ENCODE measurements at places on chromosomes 6 and 20.

DNA sequence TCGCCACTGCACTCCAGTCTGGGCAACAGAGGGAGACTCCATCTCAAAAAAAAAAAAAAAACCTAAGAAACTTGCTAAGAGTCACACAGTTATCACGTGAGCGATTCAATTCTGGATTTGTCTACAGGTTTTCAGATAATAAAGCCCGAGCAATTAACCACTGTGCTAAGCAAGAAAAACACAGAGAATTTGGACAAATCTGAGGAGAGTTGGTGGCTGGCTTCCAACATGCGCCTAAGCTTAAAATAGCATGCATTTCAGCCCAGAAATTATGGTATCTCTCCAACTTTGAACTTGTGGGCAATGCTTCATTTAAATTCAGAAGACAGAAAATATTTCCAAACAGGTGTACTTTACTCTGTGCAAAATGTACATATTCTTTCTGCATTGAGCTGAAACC is 232.9 kb downstream of the TSHZ2 start:
- DNase-seq, result no peak

- DNase-seq, result no peak
Measured at GRCh38 chr6:48183178-48183577, 72.2 kb upstream of the PTCHD4 start.

DNA sequence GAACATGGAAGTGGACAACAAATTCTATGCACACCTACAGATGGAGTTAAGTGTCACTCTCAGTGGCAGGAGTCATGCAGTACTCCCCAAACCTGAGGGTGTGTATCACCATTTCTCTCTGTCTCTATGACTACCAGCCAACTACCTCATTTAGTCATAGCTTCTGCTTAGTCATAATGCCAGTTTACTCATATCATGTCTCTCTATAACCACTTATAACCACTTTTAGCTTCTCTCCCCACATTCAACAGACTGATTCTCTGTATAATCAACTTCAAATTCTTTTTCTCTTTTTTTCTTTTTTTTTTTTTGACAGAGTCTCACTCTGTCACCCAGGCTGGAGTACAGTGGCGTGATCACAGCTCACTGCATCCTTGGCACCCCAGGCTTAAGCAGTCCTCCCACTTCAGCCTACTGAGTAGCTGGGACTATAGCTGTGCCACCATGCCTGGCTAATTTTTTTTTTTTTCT is 13.8 kb upstream of the GTF3C6 start:
- DNase-seq, result no peak

- no peak for DNase-seq
Measured at GRCh38 chr6:90294614-90294988, 2.0 kb downstream of the BACH2 start.

- DNase-seq, result no peak
Measured at GRCh38 chr20:60096166-60096565, 137.9 kb downstream of the CDH26 start.

GRCh38 chr20:36823121-36823520 is 49.6 kb upstream of the DSN1 start:
- no peak for DNase-seq

DNA sequence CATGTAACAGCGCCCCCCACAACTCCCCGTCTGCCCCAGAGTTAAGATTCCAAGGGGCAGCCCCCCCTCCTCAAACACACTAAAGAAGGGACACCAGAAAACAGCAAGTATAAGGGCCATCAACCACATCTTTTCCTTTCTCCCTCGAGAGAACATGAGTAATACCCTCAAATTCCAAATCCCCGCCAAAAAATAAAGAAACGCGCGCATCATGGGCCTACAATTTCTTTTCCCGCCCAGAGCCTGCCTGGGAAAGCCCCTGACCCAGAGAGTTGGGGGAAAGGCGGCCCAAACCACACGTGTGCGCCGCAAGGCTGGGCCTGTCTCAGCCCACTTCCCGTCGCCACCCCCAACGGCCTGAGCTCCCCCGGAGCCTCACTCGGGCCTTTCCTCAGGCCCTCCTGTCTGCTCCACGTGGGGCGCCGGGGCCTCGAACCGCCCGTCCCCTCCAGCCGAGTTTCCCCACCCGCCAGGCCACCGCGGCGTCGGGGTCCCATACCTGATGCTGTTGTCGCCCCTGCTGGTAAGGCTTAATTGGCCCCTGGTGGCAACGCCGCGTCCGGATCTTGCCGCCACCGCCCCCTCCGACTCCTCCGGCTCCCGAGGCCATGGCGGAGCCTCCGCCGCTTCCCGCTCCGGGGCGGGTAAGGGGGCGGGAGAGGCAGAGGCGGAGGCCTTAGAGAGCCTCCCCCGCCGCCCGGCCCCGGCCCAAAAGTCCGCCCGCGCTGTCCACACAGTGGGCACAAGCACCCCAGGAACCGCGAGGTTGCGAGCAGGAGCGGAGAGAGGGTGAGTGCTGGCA is 746 bp downstream of the NUP153 start:
- peak; percentile 52 for DNase-seq

DNA sequence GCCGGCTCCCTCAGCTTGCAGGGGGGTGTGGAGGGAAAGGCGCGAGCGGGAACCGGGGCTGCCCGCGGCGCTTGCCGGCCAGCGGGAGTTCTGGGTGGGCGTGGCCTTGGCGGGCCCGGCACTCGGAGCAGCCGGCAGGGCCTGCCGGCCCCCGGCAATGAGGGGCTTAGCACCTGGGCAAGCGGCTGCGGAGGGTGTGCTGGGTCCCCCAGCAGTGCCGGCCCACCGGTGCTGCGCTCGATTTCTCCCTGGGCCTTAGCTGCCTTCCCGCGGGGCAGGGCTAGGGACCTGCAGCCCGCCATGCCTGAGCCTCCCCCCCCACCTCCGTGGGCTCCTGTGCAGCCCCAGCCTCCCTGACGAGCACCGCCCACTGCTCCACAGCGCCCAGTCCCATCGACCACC is 514.5 kb upstream of the GJE1 start:
- DNase-seq, result no peak

DNA sequence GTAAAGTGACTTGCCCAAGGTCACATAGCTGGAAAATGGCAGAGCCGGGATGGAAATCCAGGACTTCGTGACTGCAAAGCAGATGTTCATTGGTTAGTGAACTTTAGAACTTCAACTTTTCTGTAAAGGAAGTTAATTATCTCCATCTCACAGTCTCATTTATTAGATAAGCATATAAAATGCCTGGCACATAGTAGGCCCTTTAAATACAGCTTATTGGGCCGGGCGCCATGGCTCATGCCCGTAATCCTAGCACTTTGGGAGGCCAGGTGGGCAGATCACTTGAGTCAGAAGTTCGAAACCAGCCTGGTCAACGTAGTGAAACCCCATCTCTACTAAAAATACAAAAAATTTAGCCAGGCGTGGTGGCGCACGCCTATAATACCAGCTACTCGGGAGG is 1.7 kb upstream of the MMP9 start:
- DNase-seq, result no peak

GRCh38 chr6:153804755-153805330 is 234.2 kb upstream of the OPRM1 start:
- DNase-seq, result no peak

GRCh38 chr6:45718131-45718530 is 297.5 kb downstream of the CLIC5 start:
- DNase-seq, result no peak

- DNase-seq, result no peak
Measured at GRCh38 chr6:73968221-73968757, 272.3 kb downstream of the CD109 start.

GRCh38 chr20:57143173-57143572 is 123.3 kb downstream of the BMP7 start:
- no peak for DNase-seq

DNA sequence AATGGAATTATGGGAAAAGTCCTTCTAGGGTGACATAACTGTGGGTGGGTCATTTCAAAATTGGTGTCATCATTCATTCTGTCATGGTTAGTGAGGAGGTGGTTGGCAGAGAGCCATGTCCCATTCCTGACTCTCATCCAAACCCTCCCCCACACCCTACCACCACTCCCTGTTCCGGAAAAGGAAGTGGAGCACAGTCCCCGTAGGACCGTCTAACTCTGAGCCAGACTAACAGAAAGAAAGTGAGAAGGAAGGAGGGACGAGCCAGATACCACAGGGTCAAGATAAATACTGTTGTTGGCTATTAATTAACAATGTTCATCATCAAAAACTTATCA is 4.8 kb downstream of the TRIM10 start:
- DNase-seq, result no peak

- no peak for DNase-seq
Measured at GRCh38 chr20:61890210-61890609, 175.5 kb downstream of the TAF4 start.

GRCh38 chr6:113094779-113095178 is 747.6 kb downstream of the RFPL4B start:
- no peak for DNase-seq

- DNase-seq, result no peak
Measured at GRCh38 chr20:53914781-53915445, 155.5 kb downstream of the BCAS1 start.

DNA sequence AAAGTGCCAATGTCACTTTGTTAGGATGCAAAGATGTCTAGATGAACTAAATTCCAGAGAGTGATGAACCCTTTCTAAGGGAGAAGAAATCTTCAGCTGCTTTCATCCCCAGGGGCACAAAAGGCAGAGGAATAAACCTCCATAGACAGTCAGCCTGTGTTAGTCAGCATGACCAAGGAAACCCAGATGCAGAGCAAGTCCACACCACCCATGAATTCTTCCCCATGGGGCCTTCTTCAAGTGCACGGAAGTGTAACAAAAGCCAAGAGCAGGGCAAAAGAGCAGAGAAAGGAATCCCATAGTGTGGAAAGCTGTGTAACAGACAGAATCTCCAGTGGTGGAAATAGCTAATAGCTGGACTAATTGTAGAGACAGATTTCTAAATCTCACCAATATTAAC is 50.0 kb downstream of the DCDC2 start:
- no peak for DNase-seq

DNA sequence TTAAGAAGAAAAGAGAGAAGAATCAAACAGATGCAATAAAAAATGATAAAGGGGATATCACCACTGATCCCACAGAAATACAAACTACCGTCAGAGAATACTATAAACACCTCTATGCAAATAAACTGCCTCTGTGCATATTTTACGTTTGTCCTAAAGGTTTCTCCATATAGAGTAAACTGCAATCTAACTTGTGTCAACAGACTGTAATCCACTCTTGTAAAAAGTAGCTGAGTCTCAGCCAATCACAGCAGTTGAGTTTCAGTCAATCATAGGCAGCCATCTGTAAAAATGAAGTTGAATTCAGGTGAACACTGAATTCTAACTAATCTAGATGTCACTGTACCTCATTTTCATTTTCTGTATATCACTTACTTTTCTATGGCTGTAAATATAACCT is 112.2 kb upstream of the SYNCRIP start:
- no peak for DNase-seq

DNA sequence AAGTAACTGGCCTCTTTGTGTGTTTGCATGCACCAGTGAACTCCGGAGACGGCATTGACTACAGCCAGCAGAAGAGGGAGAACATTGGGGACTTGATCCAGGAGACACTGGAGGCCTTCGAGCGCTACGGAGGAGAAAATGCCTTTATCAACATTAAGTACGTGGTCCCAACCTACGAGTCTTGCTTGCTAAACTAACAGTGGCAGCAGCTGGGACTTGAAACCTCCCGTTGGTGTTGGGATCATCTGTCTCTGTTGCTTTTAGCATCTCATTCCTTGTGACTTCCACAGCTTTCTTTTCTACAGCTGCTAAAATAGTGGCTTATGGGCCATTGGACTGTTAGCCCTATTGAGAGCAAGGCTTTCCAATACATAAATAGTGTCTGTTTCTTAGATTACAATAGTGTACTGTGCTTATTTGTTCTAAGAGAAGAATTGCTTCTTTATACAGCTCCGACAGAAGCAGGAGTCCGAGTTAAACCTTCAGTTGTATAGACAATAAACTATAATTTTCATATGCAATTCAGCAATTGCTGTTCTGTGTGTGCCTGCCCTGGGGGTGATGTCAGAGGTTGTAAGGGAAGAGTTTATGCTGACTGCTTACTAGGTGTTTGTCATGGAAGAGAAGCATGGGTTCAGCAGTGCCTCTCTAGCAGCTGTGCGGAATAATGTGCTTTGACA is 99.6 kb upstream of the QKI start:
- no peak for DNase-seq

GRCh38 chr20:9412309-9412708 is 102.1 kb upstream of the LAMP5 start:
- DNase-seq, result no peak

GRCh38 chr6:47203938-47204611 is 105.6 kb downstream of the TNFRSF21 start:
- DNase-seq, result no peak

- no peak for DNase-seq
Measured at GRCh38 chr6:340991-341827, 48.9 kb downstream of the DUSP22 start.

- DNase-seq, result no peak
Measured at GRCh38 chr6:121040831-121041230, 293.4 kb downstream of the TBC1D32 start.

DNA sequence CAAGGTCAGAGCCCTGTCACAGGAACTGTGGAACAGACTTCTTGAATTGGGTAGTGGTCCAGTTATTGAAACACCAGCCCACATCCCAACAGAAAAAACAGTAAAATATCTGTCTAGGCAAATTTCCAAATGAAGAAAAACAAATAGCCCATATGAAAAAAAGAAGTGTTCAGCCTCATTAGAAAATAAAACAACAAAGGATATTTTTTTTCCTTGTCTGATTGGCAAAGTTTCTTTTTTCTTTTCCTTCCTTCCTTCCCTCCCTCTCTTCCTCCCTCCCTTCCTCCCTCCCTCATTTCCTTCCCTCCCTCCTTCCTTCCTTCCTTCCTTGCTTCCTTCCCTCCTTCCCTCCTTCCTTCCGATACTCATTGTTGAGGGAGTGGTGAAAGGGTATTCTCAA is 20.6 kb upstream of the RIMS4 start:
- DNase-seq, result no peak

DNA sequence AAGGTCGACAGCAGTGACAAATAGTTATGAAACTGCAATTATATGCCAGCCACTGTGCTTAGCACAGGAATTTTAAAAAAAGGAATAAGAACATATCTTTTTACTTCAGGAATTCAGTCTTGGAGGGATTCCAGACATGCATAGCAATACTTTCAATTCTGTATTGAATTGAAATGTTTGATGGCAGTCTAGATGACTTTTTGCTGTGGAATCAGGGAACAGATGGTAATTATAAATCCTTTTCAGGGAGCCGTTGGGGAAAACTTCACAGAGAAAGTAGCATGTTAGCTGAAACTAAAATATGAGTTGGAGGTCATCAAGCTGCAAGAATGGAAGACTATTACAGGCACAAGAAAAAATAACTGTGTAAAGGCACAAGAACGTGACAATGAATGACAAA is 74.8 kb downstream of the IMPG1 start:
- no peak for DNase-seq

GRCh38 chr6:10278746-10279145 is 136.1 kb downstream of the TFAP2A start:
- DNase-seq, result no peak

GRCh38 chr20:56391596-56392131 is 351 bp downstream of the AURKA start:
- no peak for DNase-seq

DNA sequence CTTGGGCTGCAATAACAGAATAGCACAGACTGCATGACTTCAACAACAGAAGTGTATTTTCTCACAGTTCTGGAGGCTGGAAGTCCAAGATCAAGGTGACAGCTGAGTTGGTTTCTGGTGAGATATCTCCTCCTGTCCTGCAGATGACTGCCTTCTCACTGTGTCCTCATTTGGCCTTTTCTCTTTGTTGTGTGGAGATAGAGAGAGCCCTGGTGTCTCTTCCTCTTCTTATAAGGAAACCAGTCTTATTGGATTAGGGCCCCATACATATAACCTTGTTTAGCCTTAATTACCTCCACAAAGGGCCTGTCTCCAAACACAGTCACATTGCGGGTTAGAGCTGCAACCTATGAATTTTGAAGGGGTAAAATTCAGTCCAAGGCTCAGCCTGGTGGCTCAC is 57.0 kb upstream of the BMP6 start:
- DNase-seq, result no peak
